ENCODE measurements at places on chromosomes 2 and 18.

DNA sequence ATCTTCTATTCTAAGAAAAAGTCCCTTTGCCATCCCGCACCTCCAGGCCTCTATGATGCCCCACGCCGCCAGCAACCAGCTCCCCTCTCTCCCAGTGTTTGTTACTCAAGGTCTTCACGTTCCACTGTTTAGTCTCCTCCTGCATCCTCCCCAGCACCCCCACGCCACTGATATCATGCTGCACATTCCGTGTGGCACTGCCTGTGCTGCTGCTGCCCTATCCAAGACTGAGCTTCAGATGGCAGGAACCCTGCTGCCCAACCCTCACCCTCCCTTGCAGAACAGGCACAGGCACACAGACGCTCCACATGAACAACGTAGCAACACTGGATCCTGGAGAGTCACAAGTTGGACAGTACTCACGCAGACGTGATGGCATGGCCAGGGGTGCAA, 35.3 kb downstream of the MYO5B start:
- DNase-seq, result no peak

- no peak for DNase-seq
Observed at GRCh38 chr2:241893265-241893664, 23.7 kb downstream of the RTP5 start.

GRCh38 chr2:75284345-75284744, 85.0 kb upstream of the TACR1 start:
- DNase-seq, result no peak

GRCh38 chr2:12304564-12305171, 412.1 kb upstream of the TRIB2 start:
- peak; percentile 82 for DNase-seq
